Activated T-cell treated with anti-CD3 and anti-CD28 coated beads for 1 hour (primary cell): ENCODE measurements at places on chromosomes 1 and 21.

GRCh38 chr1:85830837-85831236, 122.6 kb upstream of the ZNHIT6 start:
- DNase-seq, result no peak

- no peak for DNase-seq
These were observed 130.8 kb downstream of the NOS1AP start for GRCh38 chr1:162200096-162200847.

DNA sequence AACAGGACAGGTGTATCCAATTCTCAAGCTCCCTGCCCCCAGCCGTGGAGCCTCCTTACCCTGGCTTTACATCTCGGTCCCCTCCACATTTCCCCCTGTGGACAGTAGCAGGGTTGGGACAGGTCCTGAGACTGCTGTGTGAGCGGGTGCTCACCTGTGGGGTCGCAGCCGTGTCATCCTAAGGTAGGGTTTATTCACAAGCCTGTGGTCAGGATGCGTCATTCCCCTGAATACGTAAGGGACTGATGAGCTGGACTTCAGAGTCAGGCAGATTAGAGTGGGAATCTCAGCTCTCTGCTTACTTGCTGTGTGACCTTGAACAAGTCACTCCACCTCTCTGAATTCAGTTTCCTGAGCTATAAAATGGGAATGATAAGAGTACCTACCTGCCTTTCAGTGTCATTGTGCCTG, 17.7 kb downstream of the ZNF362 start:
- no peak for DNase-seq

GRCh38 chr1:119873135-119874015, 22.9 kb downstream of the ADAM30 start:
- no peak for DNase-seq

GRCh38 chr1:244850896-244851295, 13.4 kb downstream of the HNRNPU start:
- DNase-seq, result no peak

DNA sequence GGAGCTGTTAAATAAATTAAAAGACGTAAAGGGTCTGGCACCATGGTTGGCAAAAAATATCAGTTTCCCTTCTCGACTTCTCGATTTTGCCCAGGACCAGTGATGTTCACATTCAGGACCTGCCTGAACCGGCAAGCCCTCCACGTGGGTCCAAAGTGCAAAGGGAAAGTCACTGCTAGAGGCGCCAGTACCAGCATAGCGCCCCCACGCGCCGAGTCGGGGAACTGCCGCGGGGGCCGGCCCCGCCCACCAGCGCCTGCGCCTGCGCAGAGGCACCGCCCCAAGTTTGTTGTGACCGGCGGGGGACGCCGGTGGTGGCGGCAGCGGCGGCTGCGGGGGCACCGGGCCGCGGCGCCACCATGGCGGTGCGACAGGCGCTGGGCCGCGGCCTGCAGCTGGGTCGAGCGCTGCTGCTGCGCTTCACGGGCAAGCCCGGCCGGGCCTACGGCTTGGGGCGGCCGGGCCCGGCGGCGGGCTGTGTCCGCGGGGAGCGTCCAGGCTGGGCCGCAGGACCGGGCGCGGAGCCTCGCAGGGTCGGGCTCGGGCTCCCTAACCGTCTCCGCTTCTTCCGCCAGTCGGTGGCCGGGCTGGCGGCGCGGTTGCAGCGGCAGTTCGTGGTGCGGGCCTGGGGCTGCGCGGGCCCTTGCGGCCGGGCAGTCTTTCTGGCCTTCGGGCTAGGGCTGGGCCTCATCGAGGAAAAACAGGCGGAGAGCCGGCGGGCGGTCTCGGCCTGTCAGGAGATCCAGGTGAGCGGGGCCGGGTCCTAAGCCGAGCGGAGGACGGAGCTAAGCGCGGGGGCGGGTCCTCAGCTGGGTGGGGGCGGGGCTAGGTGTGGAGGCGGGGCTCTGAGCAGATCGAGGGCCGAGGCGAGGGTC, at the start of gene PINK1:
PINK1 (plus strand) TSS at position 269 of the 875 bp plus-strand sequence; CDS start at position 360, 91 bp downstream.
- peak; percentile 82 for DNase-seq

DNA sequence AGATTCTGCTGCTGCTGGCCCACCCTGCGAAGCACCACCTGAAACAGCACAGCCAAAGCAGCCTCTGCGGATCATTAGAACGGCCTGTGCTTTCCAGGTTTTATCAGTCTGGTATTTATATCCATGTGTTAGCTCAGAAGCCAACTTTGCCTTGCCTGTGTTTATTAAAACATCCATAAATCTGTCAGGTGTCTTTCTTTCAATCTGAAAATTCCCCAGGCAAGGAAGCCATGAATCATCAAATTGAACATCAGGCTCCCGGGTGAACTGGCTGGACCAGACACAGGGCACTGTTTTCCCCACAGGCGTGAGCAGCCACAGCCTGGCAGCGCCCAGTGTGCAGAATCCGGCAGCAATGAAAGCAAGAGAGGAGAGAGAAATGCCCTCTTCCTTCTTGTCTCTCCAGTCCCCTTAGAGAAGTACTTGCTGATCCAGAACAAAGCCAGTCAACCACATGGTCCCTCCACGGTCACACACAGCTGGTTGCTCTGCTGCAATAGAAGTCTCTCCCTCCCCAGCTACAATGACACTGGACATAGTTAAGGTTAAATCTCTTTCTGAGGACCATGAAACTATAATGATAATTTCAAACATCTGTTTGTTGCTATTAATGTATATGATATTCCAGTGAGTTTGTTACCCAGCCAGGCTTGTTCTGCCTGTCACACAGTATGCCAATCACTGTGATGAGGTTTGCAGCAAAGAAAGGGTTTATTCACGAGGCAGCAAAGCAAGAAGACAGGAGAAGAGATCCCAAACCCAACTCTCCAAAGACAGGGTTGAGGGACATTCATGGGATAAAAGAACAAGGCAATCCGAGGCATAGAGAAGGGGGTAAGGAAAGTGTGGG, 212.1 kb upstream of the FMN2 start:
- no peak for DNase-seq

GRCh38 chr1:64093941-64094340, 109.5 kb upstream of the UBE2U start:
- DNase-seq, result no peak

DNA sequence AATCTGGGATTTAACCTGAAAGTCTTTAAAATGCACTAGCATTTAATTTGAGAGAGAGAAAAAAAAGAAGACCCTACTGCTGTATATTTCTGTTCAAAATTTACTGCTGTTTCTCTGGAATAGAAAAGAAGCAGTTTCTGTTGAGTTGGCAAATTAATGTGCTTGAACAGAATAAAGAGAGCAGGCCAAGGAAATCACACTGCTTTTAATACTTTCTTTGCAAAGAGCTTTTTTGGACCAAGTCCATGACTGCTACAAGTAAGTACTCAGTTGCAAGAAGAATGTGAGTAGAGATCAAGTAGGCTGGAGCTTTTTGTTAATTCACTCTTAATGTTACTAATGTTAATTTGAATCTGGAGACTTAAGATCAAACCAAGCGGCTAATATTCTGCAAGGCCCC, 336.2 kb upstream of the SGIP1 start:
- no peak for DNase-seq

GRCh38 chr21:36511484-36512220, 31.7 kb upstream of the CLDN14 start:
- no peak for DNase-seq

- DNase-seq, result no peak
These were observed 192.3 kb upstream of the HMCN1 start for GRCh38 chr1:185541871-185542301.

DNA sequence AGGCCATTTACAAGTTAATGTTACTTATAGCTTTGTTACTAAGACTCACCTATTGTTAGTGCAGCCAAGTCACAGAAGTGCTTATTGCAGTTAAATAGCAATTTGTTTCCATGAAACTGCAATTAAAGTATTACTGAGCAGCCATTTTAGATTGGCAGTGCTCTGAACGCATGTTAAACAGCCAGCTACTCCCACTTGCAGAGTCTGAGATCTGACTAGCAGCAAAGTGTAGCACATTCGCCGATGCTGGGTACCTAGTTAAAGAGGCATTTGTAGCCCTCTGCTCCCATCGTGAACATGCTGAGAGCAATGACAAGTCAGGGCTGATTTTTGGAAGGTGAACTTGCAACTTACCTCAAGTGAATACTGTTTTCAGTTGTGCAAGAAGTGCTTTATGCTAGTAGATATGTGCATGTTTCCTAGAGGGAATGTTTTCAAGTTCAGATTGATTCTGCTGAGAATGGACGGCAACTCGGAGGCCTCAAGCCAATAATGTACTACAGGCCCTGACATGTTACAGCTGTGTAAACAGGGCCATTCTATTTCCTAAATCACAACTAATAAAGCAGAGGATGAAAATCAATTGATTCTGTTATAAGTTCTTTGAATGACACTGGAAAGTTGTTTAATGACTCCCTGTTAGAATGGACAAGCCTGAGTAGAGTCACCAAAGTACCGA, 19.8 kb downstream of the LMO4 start:
- DNase-seq, result no peak

GRCh38 chr1:157978586-157979403, 14.7 kb upstream of the KIRREL1 start:
- no peak for DNase-seq
